ENCODE measurements at places on chromosomes 16 and 17. TPM values are rescaled to one million over a fixed set of nuclear protein-coding genes. Genes with fewer than 3 reads are reported as not detected.

Gene NOD2
- not detected for total RNA-seq

Gene KRTAP16-1
- total RNA-seq, result not detected

Gene PLA2G10
- not detected for total RNA-seq

Gene SLC13A2
- total RNA-seq, result not detected

Gene AARS1
- total RNA-seq, result 207 TPM

Gene CCL14
- not detected for total RNA-seq

Gene PRSS27
- 0.35 TPM for total RNA-seq

Data from myometrial cell (primary cell).